ENCODE measurements at places on chromosomes 11 and 22.

GRCh38 chr11:61607920-61608599, 27.2 kb upstream of the SYT7 start:
- no peak for DNase-seq

DNA sequence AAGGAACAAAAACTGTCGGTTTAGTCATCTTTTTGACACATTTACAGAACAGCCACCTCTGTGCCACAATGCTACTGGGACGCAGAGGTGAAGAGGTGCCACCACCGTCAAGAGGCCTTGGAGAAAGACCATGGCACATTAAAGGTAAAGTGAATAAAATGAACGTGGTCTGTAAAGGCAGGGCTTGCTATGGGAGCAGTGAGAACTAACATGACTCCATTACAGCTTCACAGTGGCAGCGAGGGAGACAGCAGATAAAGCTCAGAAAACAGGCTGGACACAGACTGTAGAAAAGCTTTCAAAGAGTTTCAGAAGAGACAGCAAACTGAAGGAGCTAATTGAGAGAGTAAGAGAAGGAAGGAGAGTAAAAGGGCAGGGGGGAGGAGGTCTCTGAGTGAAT, 102.9 kb downstream of the GAB2 start:
- DNase-seq, result no peak

DNA sequence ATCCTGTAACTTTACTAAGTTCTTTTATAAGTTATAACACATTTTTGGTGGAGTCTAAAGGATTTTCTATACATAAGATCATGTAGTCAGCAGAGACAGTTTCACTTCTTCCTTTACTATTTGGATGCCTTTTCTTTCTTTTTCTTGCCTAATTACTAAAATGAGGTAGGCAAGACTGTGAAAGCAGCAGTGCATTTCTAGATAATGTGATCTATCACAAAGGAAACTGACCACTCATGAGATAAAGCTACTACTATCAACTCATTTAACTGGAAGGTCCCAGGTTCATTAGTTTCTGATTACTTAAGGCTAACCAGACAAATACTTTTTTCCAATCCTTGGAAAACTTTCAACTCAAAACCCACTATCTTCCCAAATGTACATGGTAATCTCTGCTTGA, 196.2 kb upstream of the E2F8 start:
- no peak for DNase-seq

DNA sequence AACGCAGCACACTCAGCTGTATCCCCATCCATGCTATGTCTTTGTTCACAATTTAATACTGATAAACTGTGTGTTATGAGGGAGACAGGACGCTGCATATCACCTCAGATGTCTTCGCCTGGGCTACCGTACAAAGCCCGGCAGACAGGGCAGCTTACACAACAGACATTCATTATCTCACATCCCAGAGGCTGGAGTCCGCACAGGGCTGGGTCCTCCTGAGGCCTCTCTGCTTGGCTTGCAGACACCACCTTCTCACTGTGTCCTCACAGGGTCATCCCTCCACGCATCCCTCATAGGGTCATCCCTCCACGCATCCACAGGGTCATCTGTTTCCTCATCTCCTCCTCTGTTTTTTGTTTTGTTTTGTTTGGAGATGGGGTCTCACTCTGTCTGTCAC, 61.2 kb downstream of the SHANK2 start:
- no peak for DNase-seq

DNA sequence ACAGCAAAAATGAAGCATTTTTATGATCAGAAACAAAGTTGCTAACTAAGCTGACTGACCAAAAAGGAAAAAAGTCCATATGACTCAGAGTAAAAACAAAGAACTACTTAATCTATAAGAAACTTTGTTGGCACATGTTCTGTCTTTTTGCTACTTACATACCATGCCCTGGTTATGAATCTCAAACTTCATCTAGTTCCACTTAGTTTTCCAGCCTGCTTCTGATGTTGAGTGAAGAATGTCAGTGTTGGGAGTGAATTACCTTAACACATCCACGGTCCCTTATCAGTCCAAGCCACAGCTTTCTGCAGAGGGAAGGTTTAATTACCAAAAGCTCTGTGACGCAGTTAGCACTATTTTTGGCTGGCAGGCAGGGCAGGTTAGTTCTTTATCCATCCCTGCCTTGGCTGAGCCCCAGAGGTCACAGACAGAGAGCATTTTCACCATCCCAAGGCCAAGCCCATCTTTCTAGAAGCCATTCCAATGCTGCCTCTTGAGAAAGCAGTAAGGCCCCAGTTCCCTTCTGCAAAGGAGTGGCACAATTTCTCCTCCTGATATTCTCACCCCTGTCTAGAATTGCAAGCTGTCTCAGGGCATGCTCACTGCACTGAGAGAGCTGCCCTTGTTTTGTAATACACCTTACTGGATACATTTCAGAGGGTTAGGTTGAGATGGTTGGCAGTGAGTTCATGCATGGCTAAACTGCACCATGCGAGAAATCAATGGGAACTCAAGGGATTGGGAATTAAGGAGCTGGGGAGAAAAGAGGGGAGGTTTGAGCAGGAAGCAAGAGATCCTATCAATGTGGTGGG, 67.1 kb downstream of the SLC1A2 start:
- DNase-seq, result peak; percentile 40

GRCh38 chr11:82315093-82315492, 418.6 kb downstream of the FAM181B start:
- no peak for DNase-seq

DNA sequence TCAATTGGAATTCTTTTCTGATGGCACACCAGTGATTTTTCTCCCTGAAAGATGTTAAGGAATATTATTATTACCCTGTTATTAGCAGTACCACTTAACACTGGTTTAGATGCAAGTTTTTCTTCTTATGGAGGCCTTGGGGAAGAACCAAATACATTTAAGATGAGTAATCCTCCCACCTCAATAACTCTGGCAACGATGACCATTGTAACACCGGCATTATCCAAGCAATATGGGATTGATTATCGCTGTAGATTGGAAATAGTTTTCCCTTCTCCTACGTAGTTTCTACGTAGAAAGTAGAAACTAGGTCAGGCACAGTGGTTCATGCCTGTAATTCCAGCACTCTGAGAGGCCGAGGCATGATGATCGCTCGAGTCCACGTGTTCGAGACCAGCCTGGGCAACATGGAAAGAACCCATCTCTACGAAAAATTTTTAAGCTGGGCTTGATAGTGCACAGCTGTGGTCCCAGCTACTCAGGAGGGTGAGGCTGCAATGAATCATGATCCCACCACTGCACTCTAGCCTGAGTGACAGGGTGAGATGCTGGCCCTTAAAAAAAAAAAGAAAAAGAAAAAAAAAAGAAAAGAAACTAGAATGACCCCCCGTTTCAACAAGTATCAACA, 45.5 kb downstream of the PACSIN2 start:
- DNase-seq, result no peak

GRCh38 chr11:61041755-61042518, 60.4 kb upstream of the CD5 start:
- no peak for DNase-seq

GRCh38 chr11:123292647-123293046, 97.6 kb upstream of the CLMP start:
- DNase-seq, result no peak
